ENCODE measurements at places on chromosomes 2 and 18. TPM values are rescaled to one million over a fixed set of nuclear protein-coding genes. Genes with fewer than 3 reads are reported as not detected.

- peak; percentile 92 for DNase-seq
Measured at GRCh38 chr2:70919672-70920366, 15.9 kb upstream of the ATP6V1B1 start.

DNA sequence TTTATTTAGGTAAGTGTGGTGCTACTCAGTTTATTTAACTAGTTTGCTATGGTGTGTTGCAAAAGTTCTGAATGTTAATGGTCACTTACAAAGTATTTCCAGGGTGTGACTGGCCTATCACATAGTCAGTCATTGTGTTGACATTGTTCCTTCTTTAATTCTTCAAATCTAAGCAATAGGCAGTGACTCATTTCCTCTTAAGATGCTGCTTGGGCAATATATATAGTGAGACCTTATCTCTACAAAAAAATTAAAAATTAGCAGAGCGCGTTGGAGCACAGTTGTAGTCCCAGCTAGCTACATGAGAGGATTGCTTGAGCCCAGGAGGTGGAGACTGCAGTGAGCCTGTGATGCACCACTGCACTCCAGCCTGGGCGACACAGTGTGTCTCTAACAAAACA is 5.8 kb upstream of the CCDC88A start:
- DNase-seq, result no peak

DNA sequence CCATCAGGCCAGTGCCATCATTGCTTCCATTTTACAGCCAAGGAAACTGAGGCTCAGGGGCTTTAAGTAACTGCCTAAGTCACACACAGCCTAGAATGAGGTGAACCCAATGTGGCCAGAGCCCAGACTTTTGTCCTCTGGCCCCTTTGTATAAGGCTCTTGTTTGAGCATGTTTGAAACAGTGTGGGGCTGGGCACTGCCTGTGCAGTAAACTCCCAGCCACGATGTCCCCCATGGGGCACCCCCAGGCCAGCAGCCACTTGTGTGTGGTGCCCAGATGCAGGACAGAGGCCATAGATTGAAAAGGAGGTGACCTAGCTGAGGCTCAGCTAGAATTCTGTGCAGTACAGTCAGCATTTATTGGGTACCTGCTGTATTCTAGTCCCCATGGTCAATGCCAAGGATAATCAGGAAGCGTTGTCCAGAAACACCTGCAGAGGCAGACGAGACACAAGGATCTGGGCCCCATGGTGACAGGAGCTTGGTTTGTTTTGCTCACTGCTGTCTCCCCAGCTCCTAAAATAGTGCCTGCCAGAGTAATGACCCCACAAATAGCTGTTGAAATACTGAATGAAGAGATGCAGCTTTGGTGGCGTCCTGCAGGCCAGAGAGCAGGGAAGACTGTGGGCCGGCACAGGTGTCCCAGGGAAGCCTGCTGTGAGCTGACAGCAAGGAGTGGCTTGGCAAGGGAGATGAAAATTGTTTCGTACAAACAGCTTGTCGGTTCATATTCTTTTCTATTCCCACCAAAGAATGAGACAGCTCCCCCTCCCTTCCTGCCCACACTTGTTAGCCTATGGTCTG is 160.7 kb downstream of the LDLRAD4 start:
- peak; percentile 59 for DNase-seq

Gene ACTG2
- total RNA-seq, result 191 TPM

Gene ARHGAP28
- 22.8 TPM for total RNA-seq

Gene FAM124B
- total RNA-seq, result not detected
